ENCODE measurements at places on chromosomes 5 and 9.

DNA sequence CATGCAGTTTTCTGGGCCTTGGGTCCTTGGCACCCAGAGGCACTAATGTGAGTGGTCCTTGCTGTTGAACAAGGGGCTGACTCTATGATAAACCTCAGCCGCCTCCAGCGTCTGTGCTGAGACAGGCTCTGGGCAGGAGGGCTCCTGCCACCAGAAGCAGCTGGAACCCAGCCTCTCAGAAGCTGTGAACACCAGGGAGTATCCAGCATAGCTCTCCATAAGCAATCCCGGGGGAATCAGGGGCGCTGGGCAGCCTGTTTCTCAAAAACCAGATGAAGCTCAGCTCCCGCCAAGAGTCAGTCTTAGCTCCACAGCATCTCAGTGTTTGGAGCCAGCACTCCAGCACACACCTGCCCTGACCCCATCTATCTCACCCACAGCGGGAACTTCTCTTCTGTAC is 170.2 kb downstream of the HSPA4 start:
- no peak for DNase-seq

GRCh38 chr9:121732886-121733285 is 81.5 kb downstream of the DAB2IP start:
- no peak for DNase-seq

DNA sequence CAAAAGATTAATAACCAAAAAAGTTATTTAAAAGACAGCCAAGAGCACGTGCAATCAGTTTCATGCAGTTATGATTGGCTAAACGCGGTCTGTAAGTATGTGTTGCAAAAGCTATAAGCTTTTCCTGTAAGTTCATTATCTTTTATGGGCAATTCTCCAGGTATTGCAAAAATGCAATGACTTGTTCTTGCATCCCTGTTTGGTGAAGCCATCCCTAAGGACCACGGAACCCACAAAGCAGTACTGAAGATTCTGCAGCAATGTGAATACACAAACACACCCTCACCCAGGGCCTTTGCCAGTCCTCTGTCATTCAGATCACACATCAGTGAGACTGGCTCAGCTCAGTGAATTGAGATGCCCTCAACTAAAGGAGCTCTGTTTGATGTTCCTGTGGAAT is 11.4 kb downstream of the GCNT4 start:
- no peak for DNase-seq

DNA sequence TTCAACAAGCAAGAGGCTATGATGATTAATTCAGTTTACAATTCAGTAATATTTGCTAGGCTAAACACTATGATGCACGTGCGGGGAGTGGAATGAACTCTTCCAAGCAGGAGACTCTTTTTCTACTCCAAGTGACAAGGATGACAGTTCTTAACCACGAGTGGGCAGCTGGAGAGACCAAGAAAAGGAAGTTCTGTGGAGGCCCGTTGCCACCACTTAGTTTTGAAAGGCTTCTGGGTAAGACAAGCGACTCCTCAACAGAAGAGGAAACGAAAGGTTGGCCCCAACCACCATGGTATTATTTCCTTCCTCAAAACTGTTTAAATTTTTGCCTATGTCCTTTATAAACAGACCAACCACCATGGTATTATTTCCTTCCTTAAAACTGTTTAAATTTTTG is 2.8 kb downstream of the DCAF12 start:
- no peak for DNase-seq

DNA sequence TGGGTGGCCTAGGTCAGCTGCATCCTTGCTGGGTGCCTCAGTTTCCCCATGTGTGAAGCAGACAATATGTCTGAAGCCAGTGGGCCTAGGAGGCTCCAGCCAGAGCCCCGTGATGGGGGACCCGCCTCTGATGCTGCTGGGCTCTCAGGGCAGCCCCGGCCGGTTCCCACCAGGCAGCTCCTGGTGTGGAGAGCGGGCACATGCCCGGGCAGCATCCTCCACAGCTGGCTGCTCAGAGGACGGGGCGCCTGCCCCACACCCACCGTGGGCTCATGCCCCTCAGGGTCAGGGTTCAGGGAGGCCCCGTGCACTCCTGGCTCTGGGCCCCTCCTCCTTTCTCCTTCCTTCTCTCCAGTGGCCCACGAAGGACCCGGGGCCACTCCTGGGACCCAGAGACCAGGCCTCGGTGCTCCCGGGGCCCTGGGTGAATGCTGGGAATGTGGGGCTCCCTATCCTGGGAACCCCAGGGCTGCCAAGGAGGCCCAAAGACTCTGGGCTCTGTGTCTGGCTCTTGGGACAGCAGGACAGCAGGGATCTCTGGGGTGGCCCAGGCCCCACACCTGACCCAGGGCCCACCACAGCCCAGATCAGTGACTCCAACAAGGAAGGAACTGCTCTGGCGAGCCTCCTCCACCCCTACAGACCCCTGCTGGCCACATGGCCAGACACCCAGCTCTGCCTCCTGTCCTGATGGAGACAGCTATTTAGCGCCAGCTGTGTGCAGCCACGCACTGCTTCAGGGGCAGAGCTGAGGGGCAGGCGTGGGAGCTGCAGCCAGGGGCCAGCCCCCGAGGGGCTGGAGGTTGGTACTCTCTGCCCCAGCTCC is 39.5 kb upstream of the EGFL7 start:
- DNase-seq, result no peak

Measured in stimulated activated CD4-positive, alpha-beta T cell treated with anti-CD3 and anti-CD28 coated beads, TNF-alpha, amount 100 ng/mL, for 48 hours (primary cell).